ENCODE measurements at places on chromosomes 2 and 18.
A peak's percentile ranks its signal among the peaks of the same experiment; 100 is the strongest.

GRCh38 chr2:180662521-180662920 is 317.9 kb upstream of the UBE2E3 start:
- DNase-seq = no peak

DNA sequence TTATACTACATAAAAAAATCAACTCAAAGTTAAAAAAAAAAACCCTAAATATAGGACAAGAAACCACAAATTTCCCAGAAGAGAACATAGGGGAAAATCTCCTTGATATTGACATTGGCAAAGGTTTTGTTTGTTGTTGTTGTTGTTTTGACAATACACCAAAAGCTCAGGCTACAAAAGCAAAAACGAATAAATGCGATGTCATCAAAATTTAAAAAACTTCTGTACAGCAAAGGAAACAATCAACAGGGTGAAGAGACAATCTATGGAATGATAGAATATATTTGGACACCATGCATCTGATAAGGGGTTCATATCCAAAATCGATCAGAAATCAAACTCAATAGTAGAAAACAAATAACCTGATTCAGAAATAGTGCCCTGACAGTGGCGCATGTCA is 65.0 kb upstream of the L3MBTL4 start:
- no peak for DNase-seq

DNA sequence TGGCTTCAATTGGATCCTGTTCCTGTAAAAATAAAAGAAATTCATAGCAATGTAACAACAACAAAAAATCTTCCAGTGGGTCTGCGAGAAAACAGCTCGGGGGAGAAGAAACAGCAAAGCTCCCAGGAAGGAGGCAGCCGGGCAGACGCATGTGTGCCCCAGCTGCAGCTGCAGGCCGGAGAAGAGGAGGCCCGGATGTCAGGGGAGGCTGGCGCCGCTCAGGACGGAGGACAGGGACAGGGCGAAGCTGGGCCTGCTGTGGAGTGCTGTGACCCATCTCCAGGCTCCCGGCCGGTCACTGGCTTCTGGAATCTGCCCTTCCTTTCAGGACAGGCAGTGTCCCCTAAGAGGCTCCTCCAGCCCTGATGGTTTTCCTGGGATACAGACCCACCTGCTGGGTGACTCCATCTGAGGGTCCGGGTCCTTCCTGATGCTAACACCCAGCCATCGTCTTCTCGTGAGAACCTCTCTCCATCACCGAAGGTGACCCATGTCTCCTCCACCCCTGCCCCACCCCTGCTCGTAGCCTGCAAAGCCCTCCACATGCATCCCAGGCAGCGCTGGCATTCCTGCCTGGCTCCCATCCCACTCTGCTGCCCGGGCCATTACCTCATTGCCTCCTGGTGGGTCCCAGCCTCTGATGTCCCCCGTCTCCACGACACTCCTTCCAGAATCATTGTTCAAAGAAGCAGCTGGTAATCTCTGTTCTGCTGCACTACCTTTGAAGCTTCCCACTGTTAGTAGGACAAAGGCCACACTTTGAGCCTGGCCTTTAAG is 145.4 kb upstream of the TWIST2 start:
- no peak for DNase-seq

DNA sequence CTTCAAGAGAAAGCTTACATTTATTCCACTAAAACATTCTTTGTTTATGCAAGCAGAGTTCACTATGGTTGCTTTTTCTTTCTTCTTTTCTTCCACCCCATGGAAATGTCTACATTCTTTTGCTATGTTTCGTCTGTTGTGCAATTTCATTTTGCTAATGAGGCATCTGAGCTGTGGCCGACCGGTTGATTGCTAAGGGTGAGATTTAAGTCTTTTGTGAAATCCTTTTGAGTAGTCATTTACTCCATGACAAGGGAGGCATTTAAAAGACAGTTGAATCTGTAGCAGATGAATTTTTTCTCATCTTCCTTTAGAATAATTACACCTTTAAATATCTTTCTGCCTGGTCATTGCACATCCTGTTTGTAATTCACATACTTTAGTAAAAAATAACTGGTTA is 324.1 kb upstream of the THUMPD2 start:
- DNase-seq = no peak

DNA sequence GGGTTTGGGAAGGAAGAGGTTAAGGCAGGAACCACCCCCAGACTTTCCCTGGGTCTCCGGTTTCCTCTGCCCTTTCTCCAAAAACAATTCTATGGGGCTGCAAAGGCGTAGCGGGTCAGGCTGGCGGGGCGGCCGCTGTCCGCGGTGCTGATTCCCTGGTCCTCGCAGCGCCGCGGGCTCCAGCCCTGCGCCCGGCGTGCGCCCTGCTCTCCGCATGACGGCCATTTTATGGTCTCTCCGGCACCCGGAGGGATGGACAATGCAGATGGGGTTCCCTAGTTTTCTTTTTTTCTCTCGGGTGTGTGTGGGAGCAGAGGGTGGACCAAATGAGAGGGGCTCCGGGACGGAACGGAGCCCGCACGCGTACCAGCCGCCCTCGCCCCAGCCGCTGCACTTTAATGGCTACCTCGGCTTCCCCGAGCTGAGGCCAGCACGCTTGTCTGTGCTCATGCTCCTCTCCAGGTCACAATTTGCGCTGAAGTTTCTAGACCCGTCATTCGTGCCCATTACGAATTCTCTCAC is 1.6 kb downstream of the ST8SIA3 start:
- no peak for DNase-seq

DNA sequence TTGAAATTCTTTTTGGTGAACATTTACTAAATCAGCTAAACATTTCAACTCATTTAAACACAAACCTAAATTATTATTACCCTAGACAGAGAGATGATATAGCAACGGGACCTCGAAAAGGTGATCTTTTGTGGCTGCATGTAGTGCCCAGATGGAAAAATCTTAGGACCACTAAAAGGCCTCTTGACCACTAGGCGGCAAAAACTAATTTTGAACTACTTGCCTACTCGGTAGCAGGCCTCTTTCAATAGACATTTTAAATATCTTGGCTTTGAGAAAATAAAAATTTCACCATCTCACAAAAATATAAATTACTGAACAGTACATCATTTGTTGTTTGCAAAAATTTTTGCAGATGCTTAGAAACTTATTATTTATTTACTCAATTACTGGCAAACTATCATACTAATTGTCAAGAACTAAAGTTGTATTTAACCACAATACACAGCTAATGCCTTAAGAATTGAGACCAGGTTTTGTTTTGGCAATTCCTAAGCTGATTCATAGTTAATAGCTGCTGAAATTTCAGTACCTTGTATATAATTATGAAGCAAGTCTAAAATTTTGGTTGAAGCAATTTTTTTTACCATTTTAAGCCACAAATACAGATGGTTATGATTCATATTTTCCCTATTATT is 9.4 kb downstream of the COL3A1 start:
- DNase-seq = peak; percentile 30

- DNase-seq = no peak
Measured at GRCh38 chr2:100484390-100484789, 14.1 kb downstream of the NMS start.

GRCh38 chr2:180670302-180671003 is 310.0 kb upstream of the UBE2E3 start:
- no peak for DNase-seq

- no peak for DNase-seq
Measured at GRCh38 chr2:128835342-128835855, 516.7 kb upstream of the HS6ST1 start.

- no peak for DNase-seq
Measured at GRCh38 chr2:241977557-241978300, 108.2 kb downstream of the RTP5 start.

GRCh38 chr2:33208400-33208799 is 261.6 kb downstream of the LTBP1 start:
- DNase-seq = no peak

DNA sequence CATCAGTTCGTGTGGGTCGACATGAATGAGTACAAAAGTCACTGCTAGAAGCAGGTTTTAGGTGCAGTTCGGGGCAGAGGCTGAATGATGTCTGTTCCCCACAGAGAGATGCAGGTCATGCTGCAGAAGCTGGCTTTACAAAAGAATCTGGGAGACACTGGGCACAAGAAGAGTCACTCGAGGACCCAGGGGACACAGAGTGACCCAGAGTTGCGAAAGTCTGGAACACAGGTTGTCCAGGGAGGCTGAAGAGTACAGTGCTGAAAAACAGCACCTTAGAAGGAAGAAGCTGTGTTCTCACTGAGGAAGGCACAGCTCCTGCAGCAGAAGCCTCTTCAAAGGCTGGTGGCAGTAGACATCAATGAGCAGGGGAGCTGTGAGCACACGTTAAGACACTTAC is 14.8 kb downstream of the CACNB4 start:
- no peak for DNase-seq

DNA sequence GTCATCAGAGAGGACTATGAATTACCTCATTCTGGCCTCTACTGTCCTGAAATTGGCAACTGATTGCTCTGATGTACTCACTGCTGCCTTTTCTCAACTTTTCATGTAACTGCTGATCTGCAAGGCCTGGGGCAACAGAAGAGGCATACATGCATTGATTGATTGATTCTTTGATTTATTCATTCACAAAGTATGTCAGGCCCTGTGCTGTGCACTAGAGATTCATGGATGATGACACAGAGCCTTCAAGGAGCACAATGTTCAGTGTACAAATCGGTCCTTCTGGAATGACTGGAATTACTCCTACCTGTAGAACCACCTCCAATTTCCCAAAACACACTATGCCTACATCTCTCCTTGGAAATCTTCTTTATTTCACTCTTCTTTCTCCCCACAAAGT is 111.3 kb downstream of the LRATD1 start:
- DNase-seq = no peak

- no peak for DNase-seq
Measured at GRCh38 chr2:134348760-134349159, 94.9 kb downstream of the MGAT5 start.

GRCh38 chr18:69980982-69981804 is 33.5 kb upstream of the CD226 start:
- DNase-seq = no peak

- DNase-seq = no peak
Measured at GRCh38 chr2:73114273-73114867, 1.6 kb upstream of the RAB11FIP5 start.

DNA sequence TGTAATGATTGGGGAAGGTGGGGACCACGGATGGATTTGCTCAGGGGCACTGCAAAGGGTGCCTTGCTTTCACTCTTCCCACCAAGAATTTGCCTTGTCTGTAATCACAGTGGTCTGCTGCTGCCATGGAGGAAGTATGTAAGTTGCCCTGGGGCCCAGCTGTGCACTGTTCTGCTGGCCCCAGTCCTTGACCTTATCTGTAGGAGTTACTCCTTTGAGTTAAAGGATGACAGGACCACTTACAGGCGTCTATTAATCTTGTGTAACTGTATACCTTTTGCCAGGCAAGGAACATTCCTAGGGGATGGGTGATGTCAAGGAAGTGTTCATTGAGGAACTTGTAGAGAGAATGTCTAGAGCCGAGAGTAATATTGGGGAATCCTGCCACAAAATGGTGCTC is 212.8 kb upstream of the LRRTM1 start:
- DNase-seq = no peak

GRCh38 chr2:189613077-189613636 is 32.6 kb upstream of the SLC40A1 start:
- DNase-seq = peak; percentile 51

- DNase-seq = no peak
Measured at GRCh38 chr2:43791035-43791765, 17.4 kb downstream of the DYNC2LI1 start.

- DNase-seq = no peak
Measured at GRCh38 chr2:212546669-212547068, 8.1 kb upstream of the ERBB4 start.

DNA sequence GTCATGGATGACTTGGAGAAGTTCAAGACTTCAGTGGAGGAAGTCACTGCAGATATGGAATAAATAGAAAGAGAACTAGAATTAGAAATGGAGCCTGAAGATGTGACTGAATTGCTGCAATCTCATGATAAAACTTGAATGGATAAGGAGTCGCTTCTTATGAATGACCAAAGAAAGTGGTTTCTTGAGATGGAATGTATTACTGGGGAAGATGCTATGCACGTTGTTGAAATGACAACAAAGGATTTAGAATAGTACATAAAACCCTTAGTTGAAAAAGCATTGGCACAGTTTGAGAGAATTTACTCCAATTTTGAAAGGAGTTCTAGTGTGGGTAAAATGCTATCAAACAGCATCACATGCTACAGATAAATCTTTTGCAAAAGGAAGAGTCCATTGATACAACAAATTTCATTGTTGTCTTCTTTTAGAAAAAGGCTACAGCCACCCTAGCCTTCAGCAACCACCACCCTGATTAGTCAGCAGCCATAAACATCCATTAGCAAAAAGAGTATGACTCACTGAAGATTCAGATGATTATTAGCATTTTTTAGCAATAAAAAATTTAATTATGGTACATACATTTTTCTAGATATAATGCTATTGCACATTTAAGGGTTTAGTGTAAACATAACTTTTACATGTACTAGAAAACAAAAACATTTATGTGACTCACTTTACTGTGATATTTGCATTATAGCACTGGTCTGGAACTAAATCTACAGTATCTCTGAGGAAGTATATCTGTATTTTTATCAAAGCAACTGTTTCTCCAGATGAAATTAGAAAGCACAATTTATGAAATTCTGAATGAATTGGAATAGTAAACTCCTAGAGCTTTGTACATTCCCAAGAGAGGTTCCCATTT is 110.5 kb upstream of the TACR1 start:
- DNase-seq = no peak

- no peak for DNase-seq
Measured at GRCh38 chr2:206452750-206453149, 9.4 kb downstream of the ADAM23 start.

- DNase-seq = no peak
Measured at GRCh38 chr2:232668805-232669444, 28.2 kb upstream of the GIGYF2 start.

DNA sequence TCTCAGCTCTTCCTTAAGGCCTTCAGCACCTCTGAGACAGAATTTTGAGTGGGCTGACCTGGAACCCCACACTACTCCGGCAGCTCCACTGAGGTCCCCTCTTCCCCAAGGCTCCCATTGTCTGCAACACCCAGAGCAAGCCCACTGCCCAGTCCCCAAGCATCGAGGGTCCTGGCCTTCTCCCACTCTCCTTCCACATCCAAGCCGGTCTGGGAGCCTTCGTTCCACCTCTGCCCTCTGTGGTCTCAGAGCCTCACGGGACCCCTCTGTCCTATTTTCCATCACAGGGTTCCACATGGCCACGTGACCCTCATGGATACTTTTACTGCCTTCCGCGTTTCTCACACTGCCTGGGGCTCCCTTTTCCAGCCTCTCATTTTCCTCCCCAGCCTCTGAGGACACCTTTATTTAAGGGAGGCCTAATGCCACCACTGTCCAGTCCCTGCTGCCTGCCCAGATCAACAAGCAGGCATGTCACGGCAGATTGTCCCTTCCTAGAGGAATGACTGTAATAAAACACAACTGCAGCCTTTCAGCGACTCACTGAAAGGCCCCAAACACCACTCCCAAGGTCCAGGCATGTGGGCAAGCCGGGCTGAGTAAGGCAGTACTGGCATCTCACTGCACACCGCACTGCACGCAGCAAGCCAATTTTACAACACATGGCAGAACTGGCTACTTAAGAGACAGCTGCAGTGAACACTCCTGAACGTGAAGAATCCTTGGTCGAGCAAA is 7.9 kb upstream of the SALL3 start:
- no peak for DNase-seq
